K562 (cell line): ENCODE measurements at places on chromosomes 6 and 20. TPM values are rescaled to one million over a fixed set of nuclear protein-coding genes. Genes with fewer than 3 reads are reported as not detected.

EPB41L1 gene
- total RNA-seq: 2.6 and 4.3 TPM in 2 replicates

PLTP gene
- 28.7 and 29.3 TPM in 2 replicates for total RNA-seq

PCMT1 gene
- 231 and 238 TPM in 2 replicates for total RNA-seq

DPPA5 gene
- total RNA-seq: not detected in 2 replicates

PIM1 gene
- 358 and 364 TPM in 2 replicates for total RNA-seq

SCP2D1 gene
- total RNA-seq: not detected in 2 replicates

KIF25 gene
- total RNA-seq: 0.24 TPM in 1 of 2 replicates, not detected in the other

TBX18 gene
- total RNA-seq: 28.0 and 32.9 TPM in 2 replicates

L3MBTL1 gene
- total RNA-seq: 6.1 and 9.4 TPM in 2 replicates

IRF4 gene
- total RNA-seq: 0.33 and 1.3 TPM in 2 replicates

PROKR2 gene
- total RNA-seq: not detected in 2 replicates

EMILIN3 gene
- total RNA-seq: not detected in 2 replicates

CTCFL gene
- total RNA-seq: 122 and 124 TPM in 2 replicates

HDGFL1 gene
- 0.38 and 0.49 TPM in 2 replicates for total RNA-seq

SPTLC3 gene
- total RNA-seq: not detected in 2 replicates

HLA-DRB5 gene
- 0.27 TPM in 1 of 2 replicates, not detected in the other for total RNA-seq
